ENCODE measurements at places on chromosomes 2 and 18.

GRCh38 chr2:205658572-205658971, 23.7 kb upstream of the NRP2 start:
- no peak for DNase-seq

DNA sequence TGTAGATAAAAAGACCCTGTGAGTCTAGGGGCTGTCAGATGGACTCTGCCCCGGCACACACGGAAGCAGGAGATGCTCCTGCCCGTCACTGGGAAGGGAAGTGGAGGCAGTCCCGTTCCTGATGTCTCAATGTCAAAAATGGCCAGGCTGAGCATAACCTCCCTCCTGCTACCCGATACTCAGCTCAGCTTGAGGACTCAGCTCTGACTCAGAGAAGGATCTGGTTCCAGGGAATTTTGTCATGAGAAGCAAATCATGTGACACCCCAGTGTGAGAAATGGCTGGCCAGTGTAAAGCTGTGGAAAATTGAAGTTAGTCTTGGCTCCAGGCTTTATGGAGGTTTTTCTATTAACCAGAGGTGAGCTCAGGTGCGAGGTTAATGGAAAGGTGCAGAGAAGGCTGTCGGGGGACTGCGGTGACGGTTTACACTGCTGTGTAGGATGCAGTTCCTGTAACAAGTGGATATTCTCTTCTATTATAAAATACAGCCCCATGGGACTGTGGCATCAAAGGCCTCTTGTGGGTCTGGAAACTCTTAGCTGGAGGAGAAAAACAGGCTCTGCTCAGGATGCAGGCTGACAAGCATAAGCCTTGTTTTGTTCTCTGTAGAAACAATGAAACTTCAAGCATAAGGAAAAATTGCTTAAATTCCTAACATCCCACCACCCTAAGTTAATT, 24.7 kb upstream of the AGAP1 start:
- no peak for DNase-seq

- DNase-seq: no peak
These were observed 642.3 kb upstream of the SYT4 start for GRCh38 chr18:43919551-43919950.

- DNase-seq: no peak
These were observed 95.9 kb downstream of the KCNJ3 start for GRCh38 chr2:154794406-154794805.
